Activated CD4-positive, alpha-beta T cell treated with anti-CD3 and anti-CD28 coated beads for 1 hour (primary cell): ENCODE measurements at places on chromosomes 1 and 21.

DNA sequence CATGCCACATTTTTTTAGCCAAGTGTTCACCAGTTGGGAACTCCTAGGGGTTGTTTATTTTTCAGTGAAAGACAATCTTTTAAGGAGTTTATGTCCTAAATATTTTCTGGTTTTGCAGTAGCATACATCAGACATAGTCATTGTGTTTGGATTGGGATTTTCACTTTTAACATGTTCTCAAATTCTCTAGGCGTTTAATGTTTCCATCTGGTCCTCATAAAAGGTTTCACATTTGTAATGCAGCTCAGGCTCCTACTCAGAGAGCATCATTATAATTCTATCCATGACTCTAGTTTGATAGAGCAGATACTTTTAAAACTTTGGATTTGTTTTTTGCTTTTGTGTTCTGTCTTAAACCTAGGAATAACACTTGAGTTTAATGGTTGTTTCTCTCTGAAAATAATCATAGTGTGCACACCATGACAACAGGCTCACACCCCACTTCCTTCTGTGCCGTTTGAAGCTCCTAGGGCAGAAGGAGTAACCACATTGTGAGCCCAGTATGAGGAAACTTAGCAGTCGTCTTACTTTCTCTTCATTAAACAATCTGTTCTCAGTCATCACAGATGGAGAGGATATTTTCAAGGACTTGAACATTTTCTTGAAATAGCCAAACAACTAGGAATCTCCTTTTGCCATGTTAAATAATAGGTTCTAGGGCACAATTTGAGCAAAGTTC, 219.6 kb downstream of the PDE4B start:
- DNase-seq: no peak

DNA sequence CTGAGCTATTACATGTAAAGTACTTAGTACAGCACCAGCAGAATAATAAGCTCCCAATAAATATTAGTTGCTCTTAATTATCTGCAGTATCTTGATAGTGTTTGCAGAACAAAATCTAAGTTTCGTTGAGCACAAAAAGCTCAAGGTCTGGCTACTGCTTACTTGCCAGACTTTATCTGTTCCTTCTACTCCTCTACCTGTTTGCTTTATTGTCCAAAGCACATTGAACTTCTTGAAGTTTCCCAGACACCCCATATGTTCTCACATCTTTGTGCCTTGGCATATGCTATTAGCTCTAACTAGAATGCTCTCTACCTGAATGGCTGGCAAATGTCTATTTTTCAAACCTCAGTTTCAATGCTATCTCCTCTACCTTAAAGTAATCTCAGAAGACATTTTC, 54.9 kb downstream of the LRRC40 start:
- DNase-seq: no peak

DNA sequence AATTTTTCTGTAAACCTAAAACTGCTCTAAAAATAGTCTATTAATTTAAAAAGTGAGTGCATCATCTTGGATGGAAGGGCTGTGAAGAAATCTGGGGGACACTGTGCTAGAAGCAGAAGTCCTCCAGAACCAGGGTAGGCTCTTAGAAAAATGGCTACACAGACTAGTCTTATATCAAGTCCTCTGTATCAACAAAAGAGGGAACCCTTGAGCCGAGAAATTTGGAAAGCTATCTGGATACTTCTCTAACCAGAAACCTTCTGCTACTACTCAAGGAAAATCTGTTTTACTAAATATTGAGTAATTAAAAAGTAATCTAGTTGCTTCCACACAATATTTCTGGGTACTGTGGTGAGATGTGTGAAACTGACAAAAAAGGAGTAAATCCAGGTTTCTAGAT, 92.1 kb downstream of the WDR3 start:
- DNase-seq: no peak

GRCh38 chr1:61110554-61110953, 28.2 kb downstream of the NFIA start:
- no peak for DNase-seq

DNA sequence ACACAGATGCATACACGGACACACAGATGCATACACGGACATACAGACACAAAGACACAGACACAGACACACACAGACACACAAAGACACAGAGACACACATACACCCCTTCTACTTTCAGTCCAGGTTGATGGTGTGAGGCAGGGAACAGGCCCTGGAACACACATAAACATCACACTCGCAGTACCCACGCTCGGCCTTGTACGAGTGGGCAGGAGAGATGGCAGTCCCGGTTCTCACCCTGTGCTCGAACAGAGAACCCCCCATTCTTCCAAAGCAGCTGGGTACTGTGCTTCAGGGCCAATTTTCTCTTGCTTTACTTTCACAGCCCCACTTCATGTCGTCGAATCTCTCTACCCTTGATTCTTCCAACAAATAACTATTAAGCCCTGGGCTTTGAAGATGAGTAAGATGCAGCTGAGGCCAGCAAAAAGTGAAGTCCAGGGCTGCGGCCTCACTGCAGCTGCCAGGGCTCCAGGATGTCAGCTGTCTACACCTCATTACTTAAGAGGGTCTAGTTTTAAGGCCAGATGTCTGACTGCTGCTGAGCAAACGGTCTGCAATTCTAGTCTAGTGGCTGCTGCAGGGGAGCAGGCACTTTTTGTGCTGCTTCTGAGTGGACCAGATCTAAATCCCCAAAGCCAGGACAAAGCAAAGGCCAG, 90.1 kb downstream of the PGBD5 start:
- DNase-seq: no peak

GRCh38 chr1:44571712-44572571, 102.3 kb downstream of the TMEM53 start:
- DNase-seq: no peak

GRCh38 chr1:205786601-205787000, 11.3 kb upstream of the RAB29 start:
- no peak for DNase-seq

- no peak for DNase-seq
These were observed 21.3 kb downstream of the SERINC2 start for GRCh38 chr1:31434101-31434871.

GRCh38 chr1:93489756-93490155, 41.8 kb downstream of the FNBP1L start:
- no peak for DNase-seq

DNA sequence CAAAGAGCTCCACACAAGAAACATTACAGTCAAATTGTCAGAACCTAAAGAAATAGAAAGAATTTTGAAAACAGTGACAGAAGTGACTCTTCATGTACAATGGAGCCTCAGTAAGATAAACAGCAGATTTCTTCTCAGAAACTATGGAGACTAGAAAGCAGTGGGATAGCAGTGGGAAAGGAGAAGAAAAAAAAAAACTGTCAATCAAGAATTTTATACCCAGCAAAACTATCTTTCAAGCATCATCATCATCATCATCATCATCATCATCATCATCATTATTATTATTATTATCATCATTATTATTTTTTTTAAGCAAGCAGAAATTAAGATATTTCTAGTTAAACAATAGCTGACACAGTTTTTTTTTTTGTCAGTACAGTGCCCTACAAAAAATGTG, 24.2 kb downstream of the CEP170 start:
- DNase-seq: no peak

DNA sequence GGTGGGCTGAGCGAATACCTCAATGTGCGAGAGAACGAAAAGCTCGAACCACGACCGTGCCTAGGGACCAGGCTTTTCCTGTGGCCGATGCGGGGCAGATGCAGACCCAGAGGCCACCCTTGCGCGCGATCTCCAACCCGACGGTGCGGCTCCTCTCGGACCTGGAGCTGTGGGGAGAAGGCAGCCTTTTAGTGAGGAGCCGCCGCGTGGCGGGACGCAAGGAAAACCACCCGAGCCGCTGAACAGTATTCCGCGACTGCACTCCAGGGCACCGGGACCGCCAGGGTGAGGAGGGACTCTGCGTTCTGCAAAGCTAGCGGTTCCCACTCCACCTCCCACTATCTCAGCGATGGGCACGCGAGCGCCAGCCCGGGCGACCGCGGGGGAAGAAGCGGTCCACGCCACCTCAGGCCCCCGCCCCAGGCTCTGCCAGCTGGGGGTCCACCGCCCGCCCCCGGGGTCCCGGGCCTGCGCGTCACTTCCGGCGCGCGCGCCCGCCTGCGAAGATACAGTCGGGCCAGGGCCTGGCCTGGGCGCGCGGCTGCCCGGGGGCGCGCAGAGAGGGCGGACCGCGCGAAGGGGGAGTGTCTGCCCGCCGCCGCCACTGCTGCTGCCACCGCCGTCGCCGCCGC, 66.5 kb upstream of the PRKACB start:
- peak; percentile 48 for DNase-seq

DNA sequence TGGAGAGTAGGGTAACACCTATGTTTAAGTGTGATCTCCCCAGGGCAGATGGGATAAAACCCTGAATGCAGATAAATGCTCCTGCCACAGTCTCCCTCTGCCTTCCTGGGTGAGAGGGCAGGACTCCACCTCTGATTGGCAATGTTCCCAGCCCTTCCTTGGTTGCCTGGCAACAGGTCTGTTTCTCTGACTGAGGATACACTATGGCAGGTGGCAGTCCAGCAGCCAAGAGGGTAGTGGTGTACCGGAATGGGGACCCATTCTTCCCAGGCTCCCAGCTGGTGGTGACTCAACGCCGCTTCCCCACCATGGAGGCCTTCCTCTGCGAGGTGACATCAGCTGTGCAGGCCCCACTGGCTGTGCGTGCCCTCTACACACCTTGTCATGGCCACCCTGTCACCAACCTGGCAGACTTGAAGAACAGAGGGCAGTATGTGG, at the start of gene DCDC2B:
Gene DCDC2B, plus strand, starts transcription at position 199 of the 438 bp plus-strand sequence. Its CDS starts 5 bp downstream, at position 204.
- no peak for DNase-seq

DNA sequence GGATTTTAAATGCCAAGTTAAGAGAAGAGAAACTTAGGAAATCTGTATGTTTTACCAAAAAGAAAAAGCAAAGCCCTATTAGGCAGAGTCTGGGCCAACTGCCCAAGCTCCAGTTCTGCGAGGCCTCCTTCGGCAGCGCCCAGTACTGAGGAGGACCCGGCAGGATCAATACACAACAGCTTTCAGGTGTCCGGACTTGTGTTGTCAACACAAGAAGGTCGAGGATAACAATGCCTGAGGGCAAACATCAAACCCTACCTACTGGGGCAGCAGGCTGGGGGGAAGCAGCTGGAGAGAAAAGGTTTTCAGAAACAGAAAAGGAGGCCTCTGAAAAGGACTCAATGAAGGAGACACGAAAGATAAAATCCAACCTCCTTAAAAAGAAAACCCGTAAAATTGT, 98.1 kb upstream of the GJB5 start:
- no peak for DNase-seq

GRCh38 chr1:109877317-109877771, 33.3 kb upstream of the CSF1 start:
- no peak for DNase-seq

- DNase-seq: no peak
These were observed 35.8 kb downstream of the C1orf198 start for GRCh38 chr1:230832476-230832875.

DNA sequence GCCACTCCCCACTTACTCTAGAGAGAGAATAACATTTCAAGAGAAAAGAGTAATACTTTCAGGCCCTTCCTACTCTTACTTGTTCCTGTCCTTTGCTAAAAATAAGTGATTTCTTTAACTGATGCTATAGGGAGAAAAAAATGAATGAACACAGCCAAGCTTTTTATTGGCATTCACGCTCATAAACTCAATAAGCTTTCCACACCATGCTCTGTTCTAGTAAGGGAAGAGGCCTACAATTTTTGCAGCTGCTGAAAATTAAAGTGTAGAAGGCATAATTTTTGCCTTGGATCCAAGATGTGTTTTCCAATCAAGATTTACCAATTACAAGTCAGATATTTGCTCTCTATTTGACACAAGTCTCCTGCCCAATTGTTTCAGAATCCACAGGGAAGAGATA, 188.1 kb upstream of the RGS18 start:
- no peak for DNase-seq

DNA sequence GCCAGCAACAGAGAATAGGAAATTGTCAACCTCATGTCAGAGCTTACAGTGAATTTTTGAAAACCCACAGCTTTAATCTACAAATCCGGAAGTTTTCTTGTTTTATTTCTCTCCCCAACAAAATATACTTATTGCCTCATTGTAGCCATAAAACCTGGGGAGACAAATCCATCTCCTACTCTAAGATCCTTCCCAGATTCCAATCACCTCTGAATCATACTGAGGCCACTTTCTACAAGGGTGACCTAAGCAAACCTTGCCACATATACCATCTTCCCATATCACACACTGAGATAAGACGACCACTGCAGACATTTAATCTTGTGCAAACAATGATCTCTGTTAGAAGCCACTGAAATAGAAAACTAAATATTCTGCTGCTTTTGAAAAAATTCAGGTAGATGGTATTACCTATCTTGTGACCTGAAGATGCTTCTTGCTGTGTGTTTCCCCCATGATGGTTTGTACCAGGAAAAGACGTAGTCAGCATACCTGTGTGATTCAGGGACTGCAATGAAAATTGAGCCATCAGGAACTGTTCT, 171.5 kb upstream of the DUSP10 start:
- no peak for DNase-seq

DNA sequence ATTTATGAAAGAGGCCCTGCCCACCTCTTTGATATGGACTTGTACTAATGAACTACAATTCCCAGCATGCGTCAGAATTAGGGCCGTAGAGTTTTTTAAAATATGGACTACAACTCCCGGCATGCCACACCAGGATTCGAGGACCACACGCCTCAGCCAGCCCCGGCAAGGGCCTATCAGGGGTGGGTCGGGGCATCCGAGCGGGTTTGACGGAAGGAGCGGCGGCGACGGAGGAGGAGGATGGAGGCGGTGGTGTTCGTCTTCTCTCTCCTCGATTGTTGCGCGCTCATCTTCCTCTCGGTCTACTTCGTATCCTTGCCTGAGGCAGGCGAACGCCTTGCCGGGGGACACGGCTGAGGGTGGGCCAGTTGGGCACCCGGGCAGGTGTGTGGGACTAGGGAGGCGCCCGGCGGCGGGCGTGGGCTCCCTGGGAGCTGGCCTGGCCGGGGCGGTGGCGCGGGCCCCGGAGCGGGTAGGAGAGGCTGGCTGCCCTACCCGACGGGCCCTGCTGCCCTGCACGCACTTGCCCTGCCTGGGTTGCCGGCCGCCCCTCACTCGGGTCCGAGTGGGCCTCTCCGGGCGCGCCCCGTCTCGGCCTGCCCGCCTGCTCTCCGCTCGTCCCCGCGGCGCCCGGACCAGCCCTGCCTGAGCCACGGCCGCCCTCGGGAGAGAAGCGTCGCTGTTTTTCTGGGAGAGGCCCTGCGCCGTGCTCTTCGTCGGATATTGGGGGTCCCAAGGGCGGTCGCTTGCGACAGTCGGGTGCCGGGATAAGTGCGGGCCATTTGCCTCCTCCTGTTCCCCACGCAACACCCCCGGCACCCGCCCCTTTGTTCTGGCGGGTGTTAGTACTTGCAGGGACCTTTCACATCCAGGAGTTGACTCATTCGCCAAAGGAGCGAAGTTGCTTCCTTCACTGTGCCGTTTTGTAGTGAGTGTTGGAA, at the start of gene CNIH4:
Gene CNIH4, plus strand, starts transcription at position 195 of the 941 bp plus-strand sequence. Its CDS starts 46 bp downstream, at position 241.
- peak; percentile 84 for DNase-seq

- no peak for DNase-seq
These were observed 437.7 kb upstream of the OLFM3 start for GRCh38 chr1:102434421-102434820.

DNA sequence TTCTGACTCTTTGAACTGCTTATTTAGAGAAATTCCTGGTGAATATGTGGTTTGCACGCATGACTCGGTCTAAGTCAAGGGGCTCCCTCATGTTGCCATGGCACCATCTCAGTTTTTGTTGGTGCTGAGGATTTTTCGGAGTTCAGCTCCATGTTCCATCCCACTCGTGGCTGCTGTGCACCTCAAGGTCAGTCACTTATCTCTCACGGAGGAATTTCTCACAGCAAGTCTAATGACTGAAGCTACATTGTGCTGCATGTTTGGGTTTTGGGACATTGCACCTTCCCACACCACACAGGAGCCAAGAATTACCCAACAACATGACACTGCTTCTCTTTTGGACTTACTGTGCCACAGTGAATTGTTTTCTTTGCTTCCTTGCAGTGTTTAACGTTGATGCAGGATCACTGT, 269.9 kb downstream of the NCAM2 start:
- DNase-seq: no peak

GRCh38 chr1:10428984-10429383, 1.2 kb upstream of the CENPS start:
- DNase-seq: no peak
